MG63 (cell line): ENCODE measurements at places on chromosomes 5 and 9. TPM values are rescaled to one million over a fixed set of nuclear protein-coding genes. Genes with fewer than 3 reads are reported as not detected.

Gene RHOBTB3
- total RNA-seq = 74.7 and 99.2 TPM in 2 replicates

Gene PAPPA
- 0.10 TPM in 1 of 2 replicates, not detected in the other for total RNA-seq

Gene AFAP1L1
- total RNA-seq = 8.1 and 16.2 TPM in 2 replicates

Gene CACFD1
- total RNA-seq = 3.9 and 5.6 TPM in 2 replicates

Gene GMCL2
- not detected in 2 replicates for total RNA-seq
